Stimulated activated CD8-positive, alpha-beta memory T cell treated with anti-CD3 and anti-CD28 coated beads, Interleukin-15, amount 100 ng/mL, for 4 hours (primary cell): ENCODE measurements at places on chromosomes 1 and 21.

- no peak for DNase-seq
These were observed 28.9 kb downstream of the OBSCN start for GRCh38 chr1:228236744-228237143.

GRCh38 chr21:33313183-33313582, 11.6 kb upstream of the IFNAR1 start:
- no peak for DNase-seq

DNA sequence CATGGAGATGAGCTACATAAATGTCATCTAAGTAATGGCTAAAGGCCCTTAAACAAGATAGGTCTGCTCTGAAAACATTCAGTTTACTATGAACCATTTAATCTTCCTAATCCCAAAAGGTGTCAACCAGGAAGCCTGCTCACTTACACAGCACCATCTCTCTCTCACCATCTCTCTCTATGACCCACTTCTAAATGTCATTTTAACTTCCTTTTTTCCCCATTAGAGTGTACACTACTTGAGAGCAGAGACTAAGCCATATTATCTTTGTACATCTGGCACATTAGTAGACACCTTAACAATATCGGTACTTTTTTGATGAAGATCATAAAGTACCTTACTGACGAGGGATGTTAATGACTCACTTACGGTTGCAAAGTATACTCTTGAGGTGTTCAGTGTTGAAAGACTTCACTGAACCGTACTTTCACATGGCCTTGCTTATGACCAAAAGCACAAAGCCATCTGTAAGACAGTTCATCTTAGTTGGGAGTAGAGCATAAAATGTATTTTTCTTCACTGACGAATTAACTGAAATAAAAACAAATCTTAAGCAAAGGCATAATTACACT, 25.4 kb downstream of the FBXO42 start:
- no peak for DNase-seq

GRCh38 chr1:171343727-171344472, 29.9 kb downstream of the FMO4 start:
- no peak for DNase-seq

DNA sequence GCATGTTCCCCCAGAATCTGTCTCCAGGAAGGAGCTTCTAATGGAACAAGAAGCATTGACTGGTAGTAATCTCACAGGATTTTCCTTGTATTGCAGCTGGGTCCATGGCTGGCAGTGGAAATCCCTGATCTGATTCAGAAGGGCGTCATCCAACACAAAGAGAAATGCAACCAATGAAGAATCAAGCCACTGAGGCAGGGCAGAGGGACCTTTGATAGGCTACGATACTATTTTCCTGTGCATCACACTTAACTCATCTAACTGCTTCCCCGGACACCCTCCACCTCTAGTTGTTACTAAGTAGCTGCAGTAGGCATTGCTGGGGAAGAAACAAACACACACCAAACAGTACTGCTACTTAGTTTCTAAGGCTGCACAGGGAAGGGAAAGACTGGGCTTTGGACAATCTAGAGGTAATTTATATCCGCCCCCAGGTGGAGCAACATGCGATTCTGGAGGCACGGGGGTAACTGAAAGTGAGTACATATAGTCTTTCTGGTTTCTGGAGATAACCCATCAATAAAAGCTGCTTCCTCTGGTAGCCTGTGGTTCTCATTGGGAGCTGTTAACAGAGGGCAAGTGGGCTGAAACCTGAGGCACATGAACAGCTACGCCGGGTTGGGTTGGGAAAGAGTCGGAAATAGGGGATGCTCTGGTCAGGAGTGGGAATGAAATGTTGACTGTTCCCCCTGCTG, 837 bp upstream of the USP21 start:
- DNase-seq: no peak

DNA sequence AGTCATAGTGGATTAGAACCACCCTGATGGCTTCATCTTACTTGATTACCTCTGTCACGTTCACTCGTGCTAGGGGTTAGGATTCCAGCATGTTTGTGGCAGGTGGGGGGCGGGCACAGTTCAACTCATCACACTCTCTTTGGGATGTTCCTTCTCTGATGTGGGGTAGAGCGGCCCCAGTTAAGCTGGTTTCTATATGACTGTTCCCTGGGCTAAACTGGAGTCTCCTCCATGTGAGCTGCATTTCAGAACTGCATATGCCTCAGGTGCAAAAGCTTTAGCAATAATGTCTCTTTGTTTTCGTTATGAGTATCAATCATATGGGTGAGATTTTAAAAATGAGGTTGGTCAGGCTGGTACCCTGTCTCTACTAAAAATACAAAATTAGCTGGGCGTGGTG, 393.2 kb downstream of the RPS6KC1 start:
- DNase-seq: no peak

DNA sequence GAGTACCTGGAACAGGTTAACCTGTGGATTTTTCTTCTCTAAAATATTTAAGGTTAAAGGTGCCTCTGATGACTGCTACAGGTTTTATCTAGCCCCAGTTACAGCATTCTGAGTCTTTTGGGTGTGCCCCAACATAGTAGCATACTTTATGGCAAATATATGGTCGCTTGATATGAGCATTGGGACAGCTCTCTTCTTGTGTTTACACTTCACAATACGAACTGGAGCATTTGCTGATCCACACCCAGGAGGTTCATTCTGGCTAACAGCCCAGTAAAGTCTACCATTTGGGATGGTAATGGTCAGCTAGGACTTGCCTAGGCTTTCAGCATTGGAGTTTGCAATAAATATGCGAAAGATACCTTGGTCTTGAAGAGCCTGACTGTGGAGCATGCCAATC, 101.3 kb downstream of the DISP1 start:
- no peak for DNase-seq

- no peak for DNase-seq
These were observed 236.9 kb downstream of the RERE start for GRCh38 chr1:8580566-8580965.

GRCh38 chr1:16168622-16169360, 12.9 kb upstream of the EPHA2 start:
- no peak for DNase-seq

DNA sequence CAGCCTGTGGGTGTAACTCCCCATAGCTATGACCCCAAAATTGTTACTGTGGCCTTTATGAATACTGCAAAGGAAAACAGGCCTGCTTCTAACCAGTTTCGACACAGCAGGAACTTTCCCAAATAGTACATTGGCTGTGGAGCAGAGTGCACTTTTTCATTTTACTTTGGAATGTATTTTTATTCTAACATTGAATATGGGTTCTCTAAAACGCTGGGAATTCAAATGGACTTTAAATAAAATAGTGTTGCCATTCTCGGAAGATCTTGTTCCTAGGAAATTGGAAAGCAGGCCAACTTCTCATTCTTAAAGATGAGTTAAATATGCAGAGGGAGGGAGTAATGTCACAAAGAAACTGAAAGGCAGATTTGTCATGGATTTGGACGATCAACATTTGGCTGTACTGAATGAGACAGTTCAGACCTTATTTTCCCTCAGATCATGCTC, 39.6 kb upstream of the ARHGAP29 start:
- no peak for DNase-seq
